ENCODE measurements at places on chromosomes 13 and 19.

DNA sequence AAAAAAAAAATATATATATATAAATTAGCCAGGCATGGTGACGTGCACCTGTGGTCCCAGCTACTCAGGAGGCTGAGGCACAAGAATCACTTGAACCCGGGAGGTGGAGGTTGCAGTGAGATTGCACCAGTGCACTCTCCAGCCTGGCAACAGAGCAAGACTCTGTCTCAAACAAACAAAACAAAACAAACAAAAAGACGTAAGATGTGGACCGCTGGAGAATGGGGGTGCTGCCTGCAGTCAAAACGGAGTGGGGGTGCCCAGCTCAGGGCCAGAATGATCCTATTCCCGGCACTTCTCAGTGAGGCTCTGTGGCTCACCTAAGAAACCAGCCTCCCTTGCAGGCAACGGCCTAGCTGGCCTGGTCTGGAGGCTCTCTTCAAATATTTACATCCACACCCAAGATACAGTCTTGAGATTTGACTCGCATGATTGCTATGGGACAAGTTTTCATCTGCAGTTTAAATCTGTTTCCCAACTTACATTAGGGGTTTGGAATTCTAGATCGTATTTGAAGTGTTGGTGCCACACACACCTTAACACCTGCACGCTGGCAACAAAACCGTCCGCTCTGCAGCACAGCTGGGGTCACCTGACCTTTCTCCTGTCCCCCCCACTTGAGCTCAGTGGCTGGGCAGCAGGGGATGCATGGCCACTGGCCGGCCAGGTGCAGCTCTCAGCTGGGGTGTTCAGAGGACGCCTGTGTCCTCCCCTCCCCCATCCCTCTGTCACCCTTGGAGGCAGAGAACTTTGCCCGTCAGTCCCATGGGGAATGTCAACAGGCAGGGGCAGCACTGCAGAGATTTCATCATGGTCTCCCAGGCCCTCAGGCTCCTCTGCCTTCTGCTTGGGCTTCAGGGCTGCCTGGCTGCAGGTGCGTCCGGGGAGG is at the start of gene F7:
Gene F7, plus strand, starts transcription at position 760 of the 889 bp plus-strand sequence. Its CDS starts 51 bp downstream, at position 811.
- DNase-seq = no peak

DNA sequence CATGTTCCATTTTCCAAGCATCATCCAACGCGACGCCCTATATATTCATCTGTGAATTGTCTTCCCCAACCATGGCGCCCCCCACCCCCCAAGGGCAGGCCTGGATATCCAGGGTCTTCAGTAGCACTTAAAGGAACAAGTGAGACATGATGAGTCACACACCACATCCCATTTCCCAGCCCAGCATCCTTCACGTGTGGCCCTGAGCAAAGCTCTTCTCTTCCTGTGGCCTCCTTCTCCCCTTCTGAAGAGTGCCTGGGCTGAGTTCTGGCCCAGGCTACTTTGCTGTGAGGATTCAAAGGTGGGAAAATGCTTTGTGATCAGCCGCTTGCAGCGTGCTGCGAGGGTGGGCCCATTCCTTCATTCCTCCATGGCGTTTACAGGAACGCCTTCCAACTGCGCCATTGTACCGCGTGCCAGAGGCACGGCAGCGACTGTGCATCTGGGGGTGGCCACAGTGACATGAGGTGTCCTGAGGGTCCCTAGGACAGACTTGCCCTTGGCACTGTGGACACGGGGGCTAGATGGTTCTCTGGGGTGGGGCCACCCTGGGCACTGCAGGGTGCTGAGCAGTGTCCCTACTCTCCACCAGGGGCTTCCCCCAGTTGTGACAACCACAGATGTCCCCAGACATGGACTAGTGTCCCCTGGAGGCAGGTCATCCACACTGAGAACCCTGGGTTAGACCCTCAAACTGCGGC is 11.7 kb downstream of the PLIN4 start:
- DNase-seq = no peak

DNA sequence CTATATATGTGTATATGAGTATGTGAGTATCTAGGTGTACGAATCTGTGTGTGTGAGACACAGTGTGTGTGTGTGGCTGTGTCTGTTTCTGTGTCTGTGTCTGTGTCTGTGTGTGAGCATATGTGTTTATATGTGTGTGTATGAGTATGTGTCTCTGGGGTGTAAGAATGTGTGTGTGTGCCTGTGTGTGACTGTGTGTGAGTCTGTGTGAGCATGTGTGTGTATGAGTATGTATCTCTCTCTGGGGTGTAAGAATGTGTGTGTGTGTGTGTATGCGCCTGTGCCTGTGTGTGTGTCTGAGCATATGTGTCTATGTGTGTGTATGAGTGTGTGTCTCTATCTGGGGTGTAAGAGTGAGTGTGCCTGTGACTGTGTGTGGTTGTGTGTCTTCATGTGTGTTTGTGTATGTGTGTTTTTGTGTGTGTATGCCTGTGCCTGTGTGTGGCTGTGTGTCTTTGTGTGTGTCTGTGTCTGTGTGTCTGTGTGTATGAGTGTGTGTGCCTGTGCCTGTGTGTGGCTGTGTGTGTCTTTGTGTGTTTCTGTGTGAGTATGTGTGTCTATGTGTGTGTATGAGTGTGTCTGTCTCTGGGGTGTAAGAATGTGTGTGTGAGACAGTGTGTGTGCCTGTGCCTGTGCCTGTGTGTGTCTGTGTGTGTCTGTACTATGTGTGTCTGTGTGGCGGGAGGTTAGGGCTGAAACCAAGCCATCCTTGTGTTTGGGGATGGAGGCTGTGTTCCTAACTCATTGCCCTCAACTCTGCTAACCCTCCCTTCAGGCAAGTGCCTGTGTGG is 11.2 kb downstream of the AXL start:
- no peak for DNase-seq

GRCh38 chr13:66644855-66645460 is 585.2 kb downstream of the PCDH9 start:
- no peak for DNase-seq

DNA sequence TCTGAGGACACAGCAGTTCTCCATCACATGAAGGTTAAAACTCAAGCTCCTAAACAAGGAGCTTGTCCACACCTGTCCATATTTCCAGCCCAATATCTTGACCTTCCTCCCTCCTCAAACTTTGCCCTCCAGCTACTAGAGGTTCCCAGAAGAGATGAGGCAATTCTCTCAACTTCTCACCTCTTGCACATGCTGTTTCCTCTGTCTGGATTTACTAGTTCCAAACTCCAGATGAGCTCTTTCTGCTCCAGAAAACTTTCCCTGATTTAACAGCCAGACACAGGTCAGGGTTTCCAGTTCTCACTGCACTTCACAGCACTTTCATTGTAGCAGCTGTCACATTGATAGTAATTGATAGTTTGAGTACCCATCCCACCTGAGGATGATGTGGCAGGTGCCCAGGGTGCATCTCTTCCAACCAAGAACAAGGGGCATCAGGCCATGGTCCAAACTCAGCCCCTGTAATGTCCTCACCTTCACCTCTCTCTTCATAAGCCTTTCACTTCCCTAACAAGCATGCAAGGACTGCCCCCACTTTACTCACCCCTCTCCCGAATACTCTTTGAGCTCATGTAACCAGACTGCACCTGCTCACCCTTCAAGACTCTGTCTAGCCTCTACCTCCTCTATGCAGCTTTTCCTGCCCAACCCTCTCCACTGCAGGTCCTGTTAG is 3.0 kb upstream of the WDFY2 start:
- DNase-seq = no peak

- peak; percentile 34 for DNase-seq
Measured at GRCh38 chr19:41575998-41576397, at the start of gene CEACAM21. TSS of gene CEACAM21 (plus strand) at chr19:41576166. CDS start at chr19:41576275, 109 bp downstream.
